ENCODE measurements at places on chromosomes 6 and 20.

GRCh38 chr6:46347669-46348068 is 143.6 kb downstream of the RCAN2 start:
- DNase-seq = peak; percentile 13

GRCh38 chr20:34302312-34302722 is 838 bp downstream of the AHCY start:
- no peak for DNase-seq

DNA sequence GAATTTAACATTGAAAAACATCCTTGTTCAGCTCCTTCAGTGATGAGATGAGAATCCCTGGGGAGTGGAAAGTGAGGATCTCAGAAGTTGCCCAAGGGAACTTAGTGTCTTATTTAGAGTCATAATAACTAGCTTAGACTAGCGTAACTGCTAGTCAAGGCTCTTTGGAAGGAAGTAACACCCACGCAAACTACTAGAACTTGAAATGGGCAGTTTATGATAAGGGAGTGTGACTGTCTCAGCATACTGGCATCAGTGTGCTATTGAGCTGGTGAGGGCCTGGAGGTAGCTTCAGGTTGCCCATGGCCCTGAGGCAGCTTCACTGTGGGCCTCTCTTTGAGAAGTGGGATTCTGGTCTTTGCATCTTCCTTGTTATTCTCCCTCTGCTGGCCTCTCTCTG is 40.1 kb downstream of the SLX4IP start:
- no peak for DNase-seq

GRCh38 chr20:6140947-6141346 is 18.1 kb upstream of the FERMT1 start:
- no peak for DNase-seq

- DNase-seq = peak; percentile 22
Measured at GRCh38 chr6:84685983-84686584, 78.3 kb downstream of the TBX18 start.

DNA sequence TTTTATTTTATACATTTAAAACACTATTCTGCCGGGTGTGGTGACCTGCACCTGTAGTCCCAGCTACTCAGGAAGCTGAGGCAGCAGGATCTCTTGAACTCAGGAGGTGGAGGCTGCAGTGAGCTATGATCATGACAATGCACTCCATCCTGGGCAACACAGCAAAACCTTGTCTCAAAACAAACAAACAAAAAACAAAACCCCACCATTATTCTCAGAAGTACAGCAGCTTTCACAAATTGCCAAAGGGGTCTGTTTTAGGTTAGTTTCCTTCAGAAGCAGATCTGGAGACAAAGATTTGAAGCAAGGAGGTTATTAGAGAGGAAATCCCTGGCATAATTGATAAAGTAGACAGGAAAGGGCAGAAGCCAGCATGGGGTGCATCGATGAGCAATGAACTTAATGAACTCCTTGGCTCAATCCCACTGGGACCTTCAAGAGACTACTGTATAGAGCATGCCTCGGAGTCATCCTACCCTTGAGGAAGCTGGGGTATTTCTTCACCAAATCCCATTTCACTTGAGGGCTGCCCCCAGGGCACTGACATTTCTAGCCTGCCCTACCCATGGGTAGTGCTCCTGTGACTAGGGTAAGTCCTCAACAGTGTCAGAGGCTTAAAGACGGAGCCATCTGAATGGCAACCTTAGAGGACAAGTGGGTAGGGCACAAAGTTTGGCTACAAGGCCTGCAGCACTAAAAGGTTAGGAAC is 43.2 kb upstream of the DDR1 start:
- no peak for DNase-seq

DNA sequence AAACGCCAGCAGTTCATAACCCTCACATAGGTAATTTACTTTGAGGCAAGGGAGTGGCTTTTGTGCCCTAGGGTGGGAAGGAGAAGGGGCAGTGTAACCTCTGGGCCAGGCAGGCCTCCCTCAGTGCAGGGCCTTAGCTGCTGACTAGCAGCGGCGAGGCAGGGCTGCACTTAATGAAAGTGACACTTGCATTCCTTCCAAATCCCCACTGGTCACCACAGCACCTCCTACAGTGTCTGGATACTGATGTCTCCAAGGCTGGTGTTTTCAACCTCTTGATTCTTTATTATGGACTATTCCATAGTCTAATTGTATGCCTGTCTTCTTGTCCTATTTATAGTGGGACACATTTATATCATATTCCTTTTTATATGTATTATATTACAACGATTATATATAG is 152.7 kb downstream of the LY86 start:
- no peak for DNase-seq

DNA sequence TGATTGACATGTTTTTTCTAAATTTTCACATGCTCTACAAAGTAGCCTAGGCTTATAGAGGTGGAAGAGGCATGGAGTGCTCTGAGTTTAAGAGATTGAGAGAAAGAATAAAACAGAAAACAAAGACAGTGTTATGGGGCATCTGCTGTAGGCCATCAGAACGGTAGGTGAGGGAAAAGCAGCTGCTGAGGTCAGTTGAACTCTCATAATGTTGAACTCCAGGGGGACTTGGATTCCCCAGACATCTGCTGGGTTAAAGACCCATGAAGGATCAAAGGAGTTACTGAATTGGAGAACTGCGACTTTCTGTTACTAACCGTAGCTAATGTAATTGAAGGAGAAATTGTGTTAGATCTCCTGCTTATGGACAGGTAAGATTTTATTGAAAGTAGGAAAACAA is 333.9 kb downstream of the TFAP2B start:
- no peak for DNase-seq

DNA sequence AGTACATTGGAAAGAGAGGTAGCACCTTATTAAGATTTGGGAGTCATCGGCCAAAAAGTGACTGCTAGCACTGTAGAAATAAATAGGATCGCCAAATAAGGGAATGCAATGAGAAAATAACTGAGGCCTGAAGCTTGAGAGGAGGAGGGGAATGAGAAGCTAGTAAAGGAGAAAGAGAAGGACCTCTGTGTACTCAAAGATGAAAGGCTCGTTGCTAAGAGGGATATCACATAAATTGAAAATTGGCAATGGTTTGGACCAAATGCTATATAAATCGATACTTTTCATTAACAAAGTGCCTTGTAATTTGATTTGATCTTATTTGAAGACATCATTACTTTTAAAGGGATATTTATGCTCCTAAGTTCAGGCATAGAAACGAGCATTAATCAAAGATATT is 796.3 kb downstream of the QKI start:
- DNase-seq = no peak

DNA sequence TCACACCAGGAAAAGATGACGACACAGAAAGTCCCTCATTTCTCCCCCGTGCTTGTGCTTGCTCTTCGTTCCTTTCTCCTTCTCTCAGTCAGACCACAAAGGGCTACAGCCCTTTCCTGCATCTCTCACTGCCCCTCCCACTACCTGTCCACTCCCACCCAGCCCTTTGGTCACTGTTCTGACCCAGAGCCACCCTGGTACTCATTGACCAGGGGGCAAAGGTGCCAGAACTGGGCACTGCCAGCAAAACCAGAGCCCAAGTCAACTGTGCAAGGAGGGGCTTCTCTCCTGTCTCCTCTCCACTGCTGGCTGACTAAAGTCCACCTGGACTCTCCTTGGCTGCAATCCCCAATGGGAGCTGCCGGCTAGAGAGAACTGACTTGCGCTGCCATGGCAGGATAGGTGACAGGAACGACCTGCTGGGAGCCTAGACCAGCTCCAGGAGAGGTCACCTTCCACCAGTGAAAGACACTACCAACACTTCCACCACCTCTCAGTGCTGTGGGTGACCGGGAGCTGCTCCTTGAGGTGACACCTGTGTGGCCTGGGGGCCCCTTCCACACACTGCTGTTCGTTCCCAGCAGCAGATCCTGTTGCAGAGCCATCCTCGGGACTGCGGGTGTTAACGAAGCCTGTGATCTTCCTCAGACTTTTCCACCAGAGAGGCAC is 32.8 kb downstream of the KCNK17 start:
- DNase-seq = no peak

- DNase-seq = no peak
Measured at GRCh38 chr6:26431258-26432172, 8.8 kb upstream of the BTN3A3 start.

- no peak for DNase-seq
Measured at GRCh38 chr6:32149932-32150870, 1.5 kb downstream of the PRRT1 start.

DNA sequence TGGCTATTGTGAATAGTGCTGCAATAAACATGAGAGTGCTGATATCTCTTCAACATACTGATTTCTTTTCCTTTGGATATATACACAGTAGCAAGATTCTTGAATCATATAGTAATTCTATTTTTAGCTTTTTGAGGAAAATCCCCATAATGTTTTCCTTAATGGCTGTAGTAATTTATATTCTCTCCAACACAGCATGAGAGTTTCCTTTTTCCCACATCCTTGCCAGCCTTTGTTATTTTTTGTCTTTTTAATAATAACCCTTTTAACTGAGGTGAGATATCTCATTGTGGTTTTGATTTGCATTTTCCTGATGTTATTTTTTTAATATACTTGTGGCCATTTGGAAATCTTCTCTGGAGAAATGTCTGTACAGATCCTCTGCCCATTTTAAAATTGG is 132.6 kb downstream of the PRL start:
- no peak for DNase-seq

- no peak for DNase-seq
Measured at GRCh38 chr6:81655696-81656095, 96.8 kb downstream of the TENT5A start.

DNA sequence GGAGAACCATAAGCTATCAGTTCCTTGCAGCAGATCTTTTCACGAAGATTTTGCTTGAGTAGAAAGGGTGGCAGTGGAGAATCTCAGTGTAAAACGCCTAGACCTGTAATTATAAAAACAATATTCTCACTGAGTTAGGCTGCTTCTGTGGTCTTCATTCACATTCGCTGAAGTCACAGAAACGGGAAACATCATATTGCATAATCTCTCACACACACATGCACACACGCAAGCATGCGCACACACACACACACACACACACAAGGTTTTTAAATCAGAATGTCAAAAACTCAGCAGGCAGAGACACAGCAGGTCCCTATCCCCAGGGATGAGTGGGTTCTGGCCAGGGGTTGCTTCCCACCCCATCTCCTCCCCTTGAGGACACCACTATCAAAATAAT is 175.5 kb downstream of the ATXN1 start:
- DNase-seq = no peak

GRCh38 chr6:168005796-168006195 is 8.3 kb downstream of the KIF25 start:
- no peak for DNase-seq

DNA sequence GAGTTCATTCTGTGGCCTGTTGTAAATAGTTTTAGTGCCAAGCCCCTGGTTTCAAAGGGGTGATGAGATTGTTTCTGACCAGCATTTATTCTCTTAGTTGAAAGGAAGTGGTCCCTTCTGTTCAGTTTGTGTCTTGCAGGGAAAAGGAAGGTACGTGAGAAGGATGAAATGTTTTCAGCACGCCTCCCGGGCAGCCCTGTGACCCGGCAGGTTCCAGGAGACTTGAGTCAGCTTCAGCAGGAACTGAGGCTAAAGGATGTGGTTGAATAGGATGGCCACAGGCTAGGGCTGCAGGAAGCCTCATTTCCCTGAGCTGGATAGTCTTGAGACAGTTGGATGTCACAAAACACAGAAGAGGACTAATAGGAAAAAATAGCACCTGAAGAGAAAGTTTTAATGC is 132.4 kb upstream of the SYNDIG1 start:
- DNase-seq = no peak

DNA sequence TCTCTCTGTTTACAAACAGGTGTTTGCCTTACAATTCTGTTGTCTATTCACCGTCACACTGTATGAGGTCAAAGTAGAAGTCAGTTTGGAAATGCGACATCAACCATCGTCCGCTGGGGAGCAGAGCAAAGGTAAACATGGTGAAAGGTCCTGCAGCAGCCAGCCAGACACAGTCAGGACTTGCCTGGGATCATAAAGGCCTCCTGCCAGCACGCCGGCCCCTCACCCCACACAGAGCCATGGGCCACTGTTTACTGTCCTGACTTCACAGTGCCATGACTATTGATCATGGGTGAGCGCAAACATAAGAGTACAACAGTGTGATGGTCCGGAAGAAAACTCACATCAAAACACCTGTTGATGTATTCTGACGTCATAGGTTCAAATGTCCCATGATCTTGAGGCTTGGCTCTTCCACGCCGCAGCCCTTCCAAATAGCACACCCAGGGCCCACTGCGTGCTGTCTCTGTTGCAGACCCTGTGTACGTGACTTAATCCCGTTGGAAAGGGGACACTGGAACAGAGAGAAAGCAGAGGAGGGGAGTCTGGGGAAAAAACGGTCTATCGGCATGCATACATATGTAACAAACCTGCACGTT is 16.9 kb upstream of the PPP1R3G start:
- no peak for DNase-seq

DNA sequence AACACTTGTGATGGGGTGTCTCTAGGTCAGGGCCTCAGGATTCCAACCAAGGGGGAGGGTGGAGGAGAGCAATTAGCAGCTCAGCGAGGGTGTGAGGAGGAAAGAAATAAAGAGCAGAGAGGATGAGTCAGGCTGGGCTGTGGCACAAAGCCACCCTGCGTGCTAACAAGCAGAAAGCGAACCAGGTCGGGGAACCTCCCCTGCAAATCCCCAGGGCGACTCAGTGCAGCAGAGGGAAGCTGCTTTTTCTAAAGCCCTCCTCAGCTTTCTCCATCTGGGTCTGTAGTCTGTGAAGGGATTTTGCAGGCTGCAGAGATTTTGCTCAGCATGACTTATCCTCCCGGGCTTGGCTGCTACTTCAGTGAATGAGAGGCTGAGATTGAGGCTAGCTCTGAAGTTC is 6.6 kb upstream of the SPO11 start:
- DNase-seq = no peak

DNA sequence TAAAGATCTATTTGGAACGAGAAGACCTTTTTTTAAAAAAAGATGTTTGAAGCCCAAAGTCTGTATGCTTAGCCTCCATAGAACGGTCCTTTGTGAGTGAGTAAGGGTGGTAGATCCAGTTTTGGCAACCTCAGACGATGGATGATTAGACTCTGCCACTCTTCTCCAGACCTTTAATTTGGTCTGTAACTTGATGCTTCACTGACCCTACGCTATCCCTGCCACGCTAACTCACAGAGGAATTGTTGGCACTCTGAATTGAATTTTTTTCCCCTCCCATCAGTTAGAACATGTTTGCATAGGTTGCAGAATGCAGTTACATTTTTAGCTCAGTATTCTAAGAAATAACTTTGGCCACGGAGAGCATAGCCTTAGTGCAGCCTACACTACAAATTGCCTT is 15.8 kb upstream of the DEK start:
- no peak for DNase-seq

DNA sequence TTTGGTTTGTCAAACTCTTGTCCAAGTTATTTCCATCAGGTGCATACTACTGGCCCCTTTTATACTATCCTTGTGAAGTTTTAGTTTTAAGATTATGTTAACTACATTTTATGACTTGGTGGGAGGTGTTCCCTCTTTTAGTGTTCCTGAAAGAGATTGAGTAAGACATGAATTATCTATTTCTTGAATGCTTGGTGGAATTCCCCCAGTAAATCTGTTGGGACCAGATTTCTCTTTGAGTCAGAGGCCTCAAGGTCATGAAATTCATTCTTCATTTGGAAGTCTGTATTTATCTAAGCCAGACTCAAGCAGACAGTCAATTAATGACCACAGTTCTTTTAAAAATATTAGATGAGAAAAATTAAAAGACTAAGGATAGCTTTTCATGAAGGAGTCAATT is 81.3 kb downstream of the MOXD1 start:
- DNase-seq = no peak

GRCh38 chr6:134517868-134518267 is 200.0 kb upstream of the SGK1 start:
- no peak for DNase-seq

GRCh38 chr6:76682842-76683241 is 610.4 kb upstream of the IMPG1 start:
- DNase-seq = no peak
